ENCODE measurements at places on chromosomes 7 and 10.

DNA sequence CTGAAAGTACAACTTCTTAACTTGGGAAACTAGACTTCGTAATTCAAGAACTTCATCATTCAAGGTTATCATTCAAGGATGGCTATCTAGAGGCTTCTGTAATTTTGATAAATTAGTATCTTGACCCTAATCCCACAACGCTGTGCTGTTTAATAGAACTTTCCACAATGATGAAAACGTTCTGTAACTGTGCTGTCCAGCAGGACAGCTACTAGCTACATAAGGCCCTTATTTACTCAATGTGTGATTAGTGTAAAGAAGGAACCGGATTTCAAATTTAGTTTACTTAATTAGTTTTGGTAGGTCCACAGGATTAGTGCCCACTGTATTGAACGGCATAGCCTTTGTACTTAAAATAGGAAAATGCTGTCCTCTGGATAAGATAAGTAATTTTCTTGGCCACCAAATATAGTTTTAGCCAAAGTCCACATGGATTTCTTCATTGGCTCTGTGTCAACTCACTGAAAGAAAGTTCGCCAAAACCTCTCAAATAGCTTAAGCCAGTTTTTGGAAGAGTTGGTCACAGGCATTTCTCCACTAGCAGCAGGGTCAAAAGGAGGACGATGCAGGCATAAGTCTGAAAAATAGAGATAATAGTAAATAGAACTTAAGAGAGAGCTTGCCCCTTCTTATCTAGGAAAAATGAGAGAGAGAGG lies 17.3 kb downstream of the DGKI start:
- no peak for DNase-seq

- DNase-seq: peak; percentile 58
These were observed 164.0 kb downstream of the SDK1 start for GRCh38 chr7:3464900-3465622.

DNA sequence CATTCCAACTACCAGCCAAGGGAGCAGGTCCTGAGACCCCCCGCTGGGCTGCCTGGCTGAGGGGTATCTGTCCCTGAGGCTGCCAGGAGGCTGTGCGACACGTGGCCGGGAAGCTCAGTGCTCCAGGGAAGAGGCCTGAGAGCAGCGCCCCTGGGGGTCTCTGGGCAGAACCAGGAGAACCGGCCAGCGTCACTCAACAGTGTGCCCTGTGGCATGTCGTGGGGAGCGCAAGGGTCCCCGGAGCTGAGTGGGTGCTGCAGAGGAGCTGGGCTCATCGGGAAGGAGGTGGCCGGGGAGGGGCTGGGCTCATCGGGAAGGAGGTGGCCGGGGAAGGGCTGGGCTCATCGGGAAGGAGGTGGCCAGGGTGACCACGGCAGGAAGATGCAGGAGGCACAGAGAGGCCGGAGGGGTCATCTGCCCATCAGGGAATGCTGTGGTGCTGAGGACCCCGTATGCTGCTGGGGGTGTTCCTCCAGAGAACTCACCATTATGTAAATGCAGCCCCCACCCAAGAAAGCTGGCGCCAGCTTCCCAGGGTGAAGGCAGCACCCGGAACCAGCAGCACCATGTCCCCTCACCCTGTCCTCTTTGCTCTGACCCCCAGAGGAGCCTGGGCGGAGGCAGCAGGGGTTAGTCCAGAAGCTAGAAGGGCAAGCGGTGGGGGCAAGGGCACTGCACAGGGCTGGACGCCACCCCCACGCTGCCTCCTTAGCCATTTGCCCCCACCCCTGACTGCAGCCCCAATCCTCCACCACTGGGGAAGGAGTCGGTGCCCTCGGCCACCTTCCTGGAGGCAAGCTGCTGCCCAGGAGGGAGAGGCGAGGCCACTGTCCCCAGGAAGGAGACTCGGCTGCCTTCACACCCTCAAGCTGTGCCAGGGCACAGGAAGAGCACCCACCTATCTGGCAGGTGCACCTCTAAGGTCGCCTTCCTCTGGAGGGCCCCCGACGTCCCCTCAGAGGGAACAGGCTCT lies 33.3 kb downstream of the CALML3 start:
- DNase-seq: no peak

DNA sequence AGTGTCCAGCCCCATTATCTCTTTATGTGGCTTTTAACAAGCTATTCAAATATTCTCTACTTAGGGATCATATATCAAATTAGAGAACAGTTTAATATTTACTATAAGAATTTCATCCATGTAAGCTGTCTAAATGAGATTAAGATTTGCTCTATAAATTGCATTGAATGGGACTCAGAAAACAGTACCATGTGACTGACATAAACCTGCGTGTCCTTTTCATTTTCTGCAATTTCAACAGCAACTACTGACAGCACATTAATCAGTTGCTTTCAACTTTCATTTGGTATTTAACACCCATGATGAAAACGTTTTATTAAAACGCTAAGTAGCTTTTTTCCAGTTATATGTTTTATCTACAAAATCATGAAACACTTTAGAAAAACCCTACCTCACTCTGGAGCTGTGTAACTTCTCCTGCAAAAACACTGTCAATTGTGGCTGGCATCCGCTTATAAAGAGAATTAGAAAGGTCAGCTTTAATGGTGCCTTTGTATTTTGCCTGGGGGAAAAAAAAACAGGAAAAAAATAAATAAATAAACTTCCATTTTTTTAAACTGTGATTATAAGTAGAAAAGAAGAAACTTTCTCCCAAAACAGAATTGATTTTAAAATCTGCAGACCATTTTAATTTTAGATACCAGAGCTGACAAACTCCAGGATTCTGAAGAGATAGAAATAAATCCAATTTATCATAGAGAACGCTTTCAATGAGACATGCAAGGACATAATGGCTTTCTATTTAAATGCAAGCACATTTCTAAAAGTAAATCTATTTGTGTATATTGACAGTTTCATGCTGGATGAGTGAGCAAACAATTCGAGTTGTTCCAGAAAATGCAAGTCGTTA lies 9.2 kb downstream of the NEBL start:
- no peak for DNase-seq

- no peak for DNase-seq
These were observed 646.3 kb upstream of the DPP6 start for GRCh38 chr7:153405704-153406485.

- DNase-seq: no peak
These were observed 3.0 kb upstream of the NRP1 start for GRCh38 chr10:33337326-33337957.

DNA sequence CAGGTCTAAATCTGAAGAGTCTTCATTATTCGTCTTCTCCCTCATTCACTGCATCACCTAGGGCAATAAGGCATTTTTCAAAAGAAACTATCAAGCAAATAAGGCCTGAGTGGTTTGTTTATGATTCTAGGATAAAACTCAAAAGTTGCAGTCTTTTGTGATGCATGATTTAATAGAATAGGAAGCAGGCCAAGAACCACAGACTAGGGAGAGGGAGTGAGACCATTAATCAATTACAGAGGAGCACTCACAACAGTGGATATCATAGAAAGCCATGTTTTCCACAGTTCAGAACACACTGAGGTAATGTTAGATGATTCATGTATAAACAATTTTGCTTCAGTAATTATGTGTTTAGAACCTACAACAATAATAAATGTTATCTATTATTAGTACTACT lies 87.8 kb upstream of the LRRTM3 start:
- DNase-seq: no peak

GRCh38 chr10:119039161-119039560 lies 9.6 kb downstream of the NANOS1 start:
- no peak for DNase-seq

GRCh38 chr10:1270490-1270889 lies 214.3 kb downstream of the WDR37 start:
- DNase-seq: no peak

DNA sequence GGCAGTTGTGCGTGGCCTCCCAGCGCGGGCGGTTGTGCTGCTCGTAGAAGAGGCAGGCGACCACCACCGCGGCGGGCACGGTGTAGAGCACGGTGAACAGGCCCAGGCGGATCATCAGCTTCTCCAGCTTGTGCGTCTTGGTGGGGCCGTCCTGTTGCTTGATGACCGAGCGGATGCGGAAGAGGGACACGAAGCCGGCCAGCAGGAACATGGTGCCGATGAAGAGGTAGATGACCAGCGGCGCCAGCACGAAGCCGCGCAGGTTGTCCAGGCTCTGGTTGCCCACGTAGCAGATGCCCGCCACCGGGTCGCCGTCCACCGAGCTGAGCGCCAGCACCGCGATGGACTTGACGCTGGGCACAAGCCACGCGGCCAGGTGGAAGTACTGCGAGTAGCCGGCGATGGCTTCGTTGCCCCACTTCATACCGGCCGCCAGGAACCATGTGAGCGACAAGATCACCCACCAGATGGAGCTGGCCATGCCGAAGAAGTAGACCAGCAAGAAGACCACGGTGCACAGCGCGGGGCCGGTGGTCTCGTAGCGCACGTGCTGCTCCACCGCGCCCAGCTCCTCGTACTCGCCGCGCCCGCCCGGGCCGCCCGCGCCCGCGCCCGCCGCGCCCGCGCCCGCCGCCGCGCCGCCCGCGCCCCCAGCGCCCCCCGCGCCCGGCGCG lies 2.2 kb downstream of the FZD8 start:
- DNase-seq: no peak

DNA sequence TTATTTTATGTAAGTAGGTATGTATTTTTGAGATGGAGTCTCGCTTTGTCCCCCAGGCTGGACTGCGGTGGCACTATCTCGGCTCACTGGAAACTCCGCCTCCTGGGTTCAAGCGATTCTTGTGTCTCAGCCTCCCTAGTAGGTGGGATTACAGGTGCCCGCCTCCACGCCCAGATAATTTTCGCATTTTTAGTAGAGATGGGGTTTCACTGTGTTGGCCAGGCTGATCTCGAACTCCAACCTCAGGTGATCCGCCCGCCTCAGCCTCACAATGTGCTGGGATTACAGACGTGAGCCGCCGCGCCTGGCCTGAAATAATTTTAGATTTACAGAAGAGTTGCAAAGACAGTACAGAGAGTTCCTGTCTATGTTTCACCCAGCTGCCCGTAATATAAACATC lies 37.5 kb downstream of the PFKFB3 start:
- no peak for DNase-seq

DNA sequence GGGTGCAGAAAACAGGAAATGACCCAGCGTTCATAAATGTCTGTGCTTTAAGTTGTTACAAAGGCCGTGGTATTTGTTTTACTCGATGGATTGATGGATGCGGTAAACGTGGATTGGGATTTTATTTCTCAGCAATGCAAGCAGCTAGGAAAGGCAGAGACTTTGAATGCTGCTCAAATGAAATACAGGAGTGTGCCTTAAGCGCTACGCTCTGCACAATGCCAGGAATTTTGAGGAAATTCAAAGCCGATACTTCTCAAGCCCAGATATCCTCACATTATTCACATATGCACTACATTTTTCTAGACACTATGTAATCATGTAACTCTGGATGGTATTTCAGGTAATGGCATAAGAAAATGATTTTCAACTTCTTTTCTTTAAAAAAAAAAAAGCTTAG lies 514.3 kb upstream of the ADARB2 start:
- no peak for DNase-seq

DNA sequence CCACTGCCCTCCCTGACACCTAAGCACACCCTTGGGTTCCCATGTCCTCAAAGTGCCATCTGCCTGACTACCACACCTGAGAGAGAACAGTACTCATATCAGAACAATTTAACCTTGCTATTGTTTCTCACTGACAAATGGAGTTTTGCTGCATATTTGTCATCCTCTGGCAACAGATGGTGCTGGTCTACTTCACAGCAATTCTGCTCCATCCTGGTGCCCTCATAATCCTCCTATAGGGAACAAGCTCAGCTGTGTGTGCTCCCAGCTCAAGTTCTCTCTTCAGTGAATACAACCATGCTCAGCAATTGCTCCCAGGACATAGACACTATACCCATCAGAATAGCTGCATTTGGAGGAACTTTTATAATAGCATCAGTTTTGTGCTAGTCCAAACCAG lies 32.8 kb upstream of the ITGB1 start:
- no peak for DNase-seq

- DNase-seq: no peak
These were observed 71.6 kb downstream of the CACNB2 start for GRCh38 chr10:18211862-18212261.

GRCh38 chr10:72242675-72243074 lies 26.6 kb upstream of the ASCC1 start:
- DNase-seq: no peak

DNA sequence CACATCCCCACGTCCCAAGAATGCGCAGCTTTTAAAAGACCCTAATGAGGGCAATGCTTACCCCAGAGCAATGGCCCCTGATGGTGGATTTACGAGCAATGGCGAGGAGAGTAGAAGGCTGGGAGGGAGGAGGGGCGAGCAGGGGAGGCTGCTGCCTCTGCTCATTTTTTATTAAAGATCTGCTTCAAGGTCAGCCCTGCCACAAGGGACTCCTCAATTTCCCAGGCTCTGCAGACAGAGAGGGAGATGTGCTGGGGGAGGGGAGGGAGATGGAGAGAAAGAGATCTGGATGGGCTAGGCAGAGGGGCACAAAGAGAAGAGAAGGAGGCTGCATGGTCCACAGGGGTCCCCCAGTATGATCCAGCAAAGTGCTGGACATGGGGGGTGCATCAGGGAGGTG lies 7.8 kb upstream of the SRRM3 start:
- no peak for DNase-seq
